ENCODE measurements at places on chromosomes 16 and 17.

DNA sequence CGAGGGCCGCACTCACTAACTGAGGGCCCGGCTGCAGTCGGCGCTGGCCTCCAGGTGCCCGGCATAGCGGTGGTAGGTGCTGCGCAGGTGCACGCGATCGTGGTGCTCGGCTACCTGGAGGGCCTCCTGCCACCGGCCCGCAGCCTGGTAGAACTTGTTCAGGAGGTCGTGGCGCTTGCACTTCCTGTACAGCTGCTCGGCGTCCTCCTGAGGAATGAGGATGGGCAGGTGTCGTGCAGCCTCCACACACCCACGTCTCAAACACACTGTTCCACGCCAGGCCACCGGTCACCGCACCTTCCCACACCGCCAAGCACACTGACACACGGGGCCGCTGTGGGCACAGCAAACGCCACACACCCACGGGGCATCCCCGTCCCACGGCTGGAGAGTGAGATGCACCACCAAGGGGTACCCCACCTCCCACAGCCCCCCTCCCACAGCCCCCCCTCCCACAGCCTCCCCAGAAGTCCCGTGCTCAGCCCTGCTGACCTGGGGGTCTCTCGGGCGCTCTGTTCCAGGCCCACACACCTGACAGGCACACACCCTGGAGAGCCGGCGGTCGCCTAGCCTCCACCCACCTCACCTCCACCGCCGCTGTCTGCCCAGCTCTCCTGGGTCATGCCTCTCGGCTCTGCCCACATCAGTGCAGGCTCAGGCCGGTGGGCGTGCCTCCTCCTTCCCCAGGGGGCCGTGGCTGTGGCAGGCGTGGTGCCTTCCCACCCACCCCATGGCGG is 7.4 kb upstream of the TMEM204 start:
- DNase-seq, result no peak

- DNase-seq, result no peak
Measured at GRCh38 chr16:14007450-14007849, 63.7 kb upstream of the MRTFB start.

DNA sequence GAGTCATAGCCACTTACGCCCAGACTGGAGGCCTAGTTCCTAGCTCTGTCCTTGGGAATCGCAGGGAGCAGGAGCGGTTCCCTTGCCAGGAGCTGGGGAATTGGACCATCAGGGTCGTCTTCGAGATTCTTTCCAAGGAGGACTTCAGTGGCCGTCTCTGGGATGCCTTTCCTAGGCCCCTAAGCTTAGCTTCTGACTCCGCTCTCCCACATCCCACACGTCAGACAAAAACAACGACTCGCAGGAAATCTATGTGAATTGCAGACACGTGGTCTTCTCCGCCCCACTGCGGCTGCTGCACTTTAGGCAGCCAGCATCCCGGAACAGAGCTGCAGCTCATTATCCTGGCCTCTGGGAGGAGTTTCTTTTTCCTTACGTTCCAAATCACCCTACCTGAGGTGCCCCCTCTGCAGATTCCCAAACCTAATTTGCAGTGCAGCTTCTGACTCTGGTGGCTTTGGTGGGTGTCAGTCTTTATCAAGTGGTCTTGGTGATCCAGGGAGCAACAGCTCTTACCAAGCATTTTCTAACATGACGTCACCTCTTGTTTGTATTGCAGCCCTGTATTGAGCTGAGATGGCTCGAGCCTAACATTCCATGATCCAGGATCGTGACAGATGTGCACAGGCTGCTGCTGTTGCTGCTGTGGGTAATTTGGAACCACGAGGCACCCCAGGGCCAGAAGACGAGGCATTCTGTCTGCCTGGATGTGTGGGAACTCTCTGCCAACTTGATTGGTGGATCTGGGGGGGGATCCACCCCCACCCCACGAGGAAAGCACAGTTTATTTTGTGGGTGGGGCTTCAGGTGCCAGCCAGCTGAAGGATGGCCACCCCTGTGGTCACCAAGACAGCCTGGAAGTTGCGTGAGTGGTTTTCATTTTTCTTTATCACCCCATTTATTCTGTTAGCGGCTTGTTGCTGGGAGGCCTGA is 1.1 kb downstream of the KATNB1 start:
- no peak for DNase-seq

DNA sequence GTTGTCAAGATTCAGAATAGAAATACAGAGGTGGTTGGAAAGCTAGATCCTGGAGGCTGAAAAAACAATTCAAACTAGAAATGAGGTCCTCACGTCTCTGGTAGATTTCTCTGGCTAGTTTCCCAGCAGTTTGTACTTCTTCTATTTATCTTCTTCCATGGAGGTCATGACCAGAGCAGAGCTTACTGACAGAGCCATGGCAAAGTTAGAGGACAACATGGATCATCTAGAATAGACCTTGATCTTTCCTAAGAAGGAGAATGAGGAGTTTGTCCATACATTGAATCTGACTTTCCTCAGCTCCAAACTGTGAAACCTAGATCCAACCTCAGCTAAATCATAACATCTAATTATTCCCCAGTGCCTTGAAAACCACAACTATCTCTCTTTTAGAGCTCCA is 900.8 kb upstream of the GOT2 start:
- DNase-seq, result no peak

GRCh38 chr16:1691276-1691675 is 13.2 kb downstream of the JPT2 start:
- DNase-seq, result no peak

DNA sequence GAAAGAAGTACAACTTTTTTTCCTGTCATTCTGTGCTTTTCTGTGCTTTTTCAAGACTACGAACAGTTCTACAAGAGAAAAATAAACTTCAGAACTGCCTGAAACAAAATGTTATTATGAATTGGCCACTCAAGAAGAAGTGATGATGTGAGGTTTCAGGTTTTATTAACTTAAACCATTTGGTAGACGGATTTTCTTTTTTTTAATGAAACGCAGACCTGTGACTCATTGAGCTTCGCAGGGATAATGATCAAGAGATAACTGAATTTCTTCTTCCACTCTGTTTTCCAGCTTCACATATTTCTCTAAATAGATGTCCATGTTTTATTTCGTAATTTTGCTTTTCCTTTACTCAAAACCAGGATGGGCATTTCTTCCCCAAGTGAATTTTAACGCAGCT is 32.7 kb downstream of the AIPL1 start:
- DNase-seq, result no peak

DNA sequence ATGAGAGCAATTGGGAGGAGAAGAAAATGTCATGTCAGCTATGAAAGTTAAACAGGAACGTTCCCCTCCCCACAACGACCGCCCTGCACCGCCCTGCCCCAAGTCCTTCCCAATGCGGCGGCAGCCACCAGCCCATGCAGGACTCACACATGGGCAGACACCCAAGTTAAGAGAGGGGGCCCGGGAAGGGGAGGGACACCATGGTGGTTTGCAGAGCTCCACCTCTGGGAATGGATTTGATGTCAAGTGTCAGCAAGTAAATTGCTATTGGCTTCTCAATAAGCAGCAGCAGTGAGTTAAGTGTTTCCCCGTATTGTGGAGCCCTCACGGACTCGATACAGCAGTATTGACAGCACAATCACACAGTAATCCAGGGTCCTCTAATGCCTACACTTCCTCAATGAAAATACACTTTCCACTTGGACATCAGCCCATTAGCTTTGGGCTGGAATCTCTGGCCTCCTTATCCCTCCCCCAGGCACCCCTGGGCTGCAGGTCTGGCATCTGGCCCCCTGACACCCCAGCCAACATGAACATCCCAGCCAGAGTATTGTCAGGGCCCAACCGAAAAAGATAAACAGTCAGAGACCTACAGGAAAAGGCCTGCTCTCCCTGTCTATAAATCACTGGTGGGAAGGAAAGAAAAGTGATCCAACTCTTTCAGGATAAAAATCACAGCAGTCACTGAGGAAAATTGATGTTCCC is 22.6 kb downstream of the ZFHX3 start:
- no peak for DNase-seq

DNA sequence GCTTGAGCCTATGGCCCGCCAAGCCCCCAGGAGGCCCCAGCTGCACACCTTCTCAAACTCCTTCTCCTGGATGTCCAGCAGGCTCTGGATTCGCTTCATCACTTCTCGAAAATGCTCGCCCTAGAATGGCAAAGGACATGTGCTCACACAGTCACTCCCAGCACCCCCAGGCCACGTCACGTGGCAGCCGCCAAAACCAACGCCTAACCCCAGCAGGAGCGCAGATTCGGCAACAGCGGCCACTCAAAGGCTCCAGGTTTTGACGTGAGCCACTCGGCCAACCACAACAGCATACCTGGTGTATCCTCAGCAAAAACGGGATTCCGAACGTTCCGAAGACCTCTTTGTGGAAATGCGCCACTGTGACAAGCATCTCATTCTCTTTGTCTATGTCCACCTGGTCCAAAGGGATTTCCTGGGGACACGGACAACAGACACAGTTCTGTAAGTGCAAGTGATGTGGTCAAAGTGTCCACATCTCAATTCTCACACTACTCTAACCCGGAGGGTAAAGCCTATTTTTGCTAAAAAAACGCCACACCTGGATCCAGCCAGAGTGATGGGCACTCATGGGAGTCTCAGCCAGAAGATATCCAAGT is 12.7 kb downstream of the LITAFD start:
- DNase-seq, result no peak

DNA sequence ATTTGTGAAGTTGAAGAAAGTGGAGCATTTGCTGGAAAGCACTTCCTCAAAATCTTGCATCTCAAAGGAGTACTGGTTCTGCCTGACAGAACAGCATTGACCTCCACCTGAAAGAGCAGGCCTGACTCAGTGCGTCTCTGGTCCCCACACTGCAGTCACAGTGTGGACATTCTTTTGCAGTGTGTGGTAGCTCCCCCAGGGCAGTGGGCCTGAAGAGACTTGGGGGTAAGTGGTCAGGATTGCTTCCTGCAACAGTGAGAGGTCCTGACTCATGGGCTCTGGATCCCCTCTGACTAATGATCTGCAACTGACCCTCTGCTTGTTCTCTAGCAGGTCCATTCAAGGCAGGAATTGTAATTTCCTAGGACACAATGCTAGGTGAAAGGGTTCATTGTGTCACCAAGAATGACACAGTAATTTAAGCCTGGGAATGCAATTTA is 204.9 kb upstream of the KCNJ16 start:
- DNase-seq, result no peak

DNA sequence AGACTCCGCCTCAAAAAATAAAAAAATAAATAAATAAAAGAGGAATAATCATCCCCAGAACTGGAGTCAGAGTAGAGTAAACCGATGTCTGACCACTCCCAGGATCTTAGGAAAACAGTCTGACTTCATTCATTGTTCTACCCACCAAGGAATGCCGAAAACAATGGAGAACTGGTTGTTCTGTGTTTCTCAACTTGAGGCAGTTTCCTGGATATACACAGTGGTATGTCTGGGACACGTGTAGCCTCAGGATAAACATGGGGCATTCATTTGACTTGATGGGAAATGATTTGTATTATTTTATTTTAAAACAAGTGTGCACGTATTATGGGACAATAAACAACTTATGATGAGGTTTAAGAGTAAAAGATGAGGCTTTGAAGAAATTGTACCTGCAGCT is 32.8 kb upstream of the PAFAH1B1 start:
- DNase-seq, result no peak

DNA sequence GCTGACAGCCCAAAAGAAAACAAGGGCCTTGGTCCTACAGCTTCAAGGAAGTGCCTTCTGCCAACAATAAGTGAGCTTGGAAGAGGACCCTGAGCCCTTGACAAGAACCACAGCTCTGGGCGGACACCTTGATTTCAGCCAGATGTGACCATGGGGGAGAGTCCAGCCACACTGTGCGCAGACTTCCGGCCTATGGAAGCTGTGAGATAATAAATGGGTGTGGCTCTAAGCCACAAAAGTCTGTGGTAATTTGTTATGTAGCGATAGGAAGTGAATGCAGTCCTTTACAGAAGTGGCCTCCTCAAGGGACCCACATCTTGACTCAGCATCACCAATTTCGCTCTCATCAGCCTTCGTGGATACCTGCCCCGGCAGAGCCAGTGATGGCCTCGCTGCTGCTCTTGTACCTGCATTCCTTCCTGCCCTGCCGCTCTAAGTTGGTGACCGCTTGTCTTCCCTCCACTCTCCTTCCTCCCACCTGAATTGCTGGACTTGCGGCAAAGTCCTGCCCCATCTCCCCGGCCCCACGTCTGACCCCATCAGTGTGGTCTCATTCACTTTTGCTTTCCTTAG is 29.3 kb downstream of the PRSS54 start:
- no peak for DNase-seq

DNA sequence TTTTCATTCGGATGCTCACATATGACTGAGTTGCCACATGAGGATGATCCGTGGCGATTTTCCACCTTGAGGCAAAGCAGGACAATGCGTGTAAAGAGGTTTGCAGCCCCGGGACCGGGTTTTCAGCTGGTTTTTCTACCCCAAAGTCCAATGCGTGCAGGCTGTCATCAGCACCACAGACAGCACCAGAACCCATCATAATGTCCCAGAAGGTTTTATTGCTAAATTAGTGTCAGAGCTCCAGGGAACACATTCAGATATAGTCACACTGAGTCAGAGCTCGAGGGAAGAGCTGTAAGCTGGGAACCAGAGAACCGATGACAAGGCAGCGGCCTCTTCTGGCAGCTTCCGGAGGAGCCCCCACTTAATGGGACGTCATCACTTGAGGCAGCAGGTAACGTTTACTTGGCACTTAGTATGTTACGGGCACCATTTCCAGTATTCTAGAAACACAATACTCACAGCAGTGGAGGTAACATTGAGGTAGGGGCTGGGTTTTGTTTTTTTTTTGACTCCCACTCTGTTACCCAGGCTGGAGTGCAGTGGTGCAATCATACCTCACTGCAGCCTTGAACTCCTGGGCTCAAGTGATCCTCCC is 8.9 kb upstream of the NAGPA start:
- DNase-seq, result no peak

GRCh38 chr17:31225831-31226230 is 71.2 kb downstream of the OMG start:
- no peak for DNase-seq

DNA sequence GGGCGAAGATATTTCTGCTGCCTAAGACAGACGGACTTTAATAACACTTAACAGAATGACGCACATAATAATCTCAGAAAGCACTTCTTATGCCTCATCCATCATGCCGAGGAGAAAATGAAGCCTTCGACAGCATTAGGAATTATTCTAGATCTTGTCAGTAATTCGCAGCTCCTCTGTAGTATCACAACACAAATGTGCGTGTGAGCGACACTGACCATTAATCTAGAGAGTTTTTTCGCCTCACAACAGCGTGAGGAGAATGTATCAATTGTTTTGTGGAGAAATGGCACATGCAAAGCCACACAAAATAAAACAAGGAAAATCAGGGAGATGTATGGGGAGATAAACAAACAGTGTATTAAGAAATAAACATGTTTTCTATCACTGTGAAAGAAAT is 410.2 kb upstream of the PSMD7 start:
- DNase-seq, result no peak

- DNase-seq, result no peak
Measured at GRCh38 chr17:31596382-31597323, 205.2 kb downstream of the RAB11FIP4 start.

All from stimulated activated CD4-positive, alpha-beta T cell treated with anti-CD3 and anti-CD28 coated beads, Interleukin-2, amount 100 ng/mL, for 4 hours (primary cell).